Esophagus squamous epithelium (tissue), 5 donors: ENCODE measurements at places on chromosomes 4 and X. TPM values are rescaled to one million over a fixed set of nuclear protein-coding genes. Genes with fewer than 3 reads are reported as not detected.

- no peak for DNase-seq
- H3K27me3 ChIP-seq, result no peaks in the 10 kb centered on the region
- no peak overlapping the region for H3K4me3 ChIP-seq
- no peaks in the 10 kb centered on the region for H3K4me1 ChIP-seq
- H3K36me3 ChIP-seq, result no peaks in the 10 kb centered on the region
Measured at GRCh38 chrX:68754406-68754805, 74.4 kb upstream of the EFNB1 start.

The DCLK2 gene
- total RNA-seq, result 0.61 TPM

GRCh38 chr4:18880871-18881270 lies 859.3 kb upstream of the LCORL start:
- no peaks in the 10 kb centered on the region for H3K27me3 ChIP-seq
- H3K4me1 ChIP-seq, result no peaks in the 10 kb centered on the region
- no peaks in the 10 kb centered on the region for H3K36me3 ChIP-seq
- DNase-seq, result no peak
- H3K4me3 ChIP-seq, result no peak overlapping the region
- H3K27ac ChIP-seq, result no peak overlapping the region

DNA sequence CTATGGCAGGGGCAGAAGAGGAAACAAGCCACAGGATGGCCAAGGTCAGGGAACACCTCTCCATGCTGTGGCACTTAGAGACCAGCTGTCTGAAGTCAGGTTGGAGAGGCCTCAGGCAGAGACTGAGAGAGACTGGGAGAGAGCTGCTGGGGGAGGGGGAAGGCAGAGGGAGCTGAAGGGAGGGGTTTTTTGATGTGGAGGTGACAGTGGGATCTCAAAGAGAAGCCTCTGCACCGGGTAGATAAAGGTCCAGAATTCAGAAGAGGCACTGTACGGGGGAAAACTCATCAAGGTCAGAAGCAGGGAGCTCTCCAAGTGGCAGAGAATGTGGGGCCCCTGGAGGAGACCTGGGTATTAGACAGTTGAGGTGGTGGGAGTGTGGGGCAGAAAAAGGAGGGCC lies 41.6 kb upstream of the HMGB3 start:
- no peak overlapping the region for H3K27ac ChIP-seq
- H3K36me3 ChIP-seq, result no peaks in the 10 kb centered on the region
- no peak overlapping the region for H3K4me3 ChIP-seq

DNA sequence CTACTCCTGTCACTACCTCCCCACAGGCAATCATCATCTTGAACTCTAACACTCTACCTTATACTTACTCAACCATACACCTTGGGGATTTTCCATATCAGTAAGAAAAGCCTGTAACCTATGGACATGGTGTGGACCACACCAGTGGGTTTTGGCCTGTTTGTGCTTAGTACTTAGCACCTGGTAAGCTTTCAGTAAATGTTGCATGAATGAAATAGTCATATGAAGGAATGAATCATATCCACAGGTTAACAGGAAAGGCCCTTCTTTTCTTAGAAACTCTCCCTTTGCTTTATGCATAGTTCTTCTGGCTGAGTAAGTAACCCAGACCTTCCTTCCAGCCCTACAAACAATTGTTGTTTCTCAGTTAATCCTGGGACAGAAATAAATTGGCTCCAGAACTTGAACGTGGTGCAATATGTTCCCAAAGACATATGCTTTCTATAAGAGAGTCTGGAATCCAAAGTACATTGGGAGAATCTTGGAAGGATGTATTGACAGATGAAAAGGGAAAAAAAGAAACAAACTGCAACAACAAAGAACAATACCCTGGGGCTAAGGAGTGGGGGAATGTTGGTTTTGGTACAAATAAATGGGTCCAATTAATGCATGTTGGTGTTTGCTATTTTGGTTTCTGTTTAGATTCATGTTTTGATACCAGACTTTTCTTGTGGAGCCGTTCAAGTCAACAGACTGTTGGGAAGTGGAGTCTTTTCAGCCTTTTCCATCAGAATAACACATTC lies 27.8 kb downstream of the RASL11B start:
- no peaks in the 10 kb centered on the region for H3K27me3 ChIP-seq
- no peak for DNase-seq
- no peak overlapping the region for H3K4me3 ChIP-seq
- H3K27ac ChIP-seq, result no peak overlapping the region
- no peaks in the 10 kb centered on the region for H3K4me1 ChIP-seq

The DHX15 gene
- total RNA-seq, result 147 TPM

The PIM2 gene
- total RNA-seq, result 9.7 TPM

- H3K27me3 ChIP-seq, result no peaks in the 10 kb centered on the region
- peaks cover 4% of the 10 kb centered on the region for H3K4me1 ChIP-seq
- H3K36me3 ChIP-seq, result no peaks in the 10 kb centered on the region
- H3K27ac ChIP-seq, result no peak overlapping the region
- H3K4me3 ChIP-seq, result no peak overlapping the region
Measured at GRCh38 chr4:128573781-128574508, 235.6 kb upstream of the JADE1 start.

GRCh38 chr4:169184236-169184635 lies 86.5 kb downstream of the SH3RF1 start:
- peaks cover 18% of the 10 kb centered on the region for H3K4me1 ChIP-seq
- H3K4me3 ChIP-seq, result no peak overlapping the region
- no peak for DNase-seq
- H3K36me3 ChIP-seq, result no peaks in the 10 kb centered on the region
- H3K27me3 ChIP-seq, result no peaks in the 10 kb centered on the region

DNA sequence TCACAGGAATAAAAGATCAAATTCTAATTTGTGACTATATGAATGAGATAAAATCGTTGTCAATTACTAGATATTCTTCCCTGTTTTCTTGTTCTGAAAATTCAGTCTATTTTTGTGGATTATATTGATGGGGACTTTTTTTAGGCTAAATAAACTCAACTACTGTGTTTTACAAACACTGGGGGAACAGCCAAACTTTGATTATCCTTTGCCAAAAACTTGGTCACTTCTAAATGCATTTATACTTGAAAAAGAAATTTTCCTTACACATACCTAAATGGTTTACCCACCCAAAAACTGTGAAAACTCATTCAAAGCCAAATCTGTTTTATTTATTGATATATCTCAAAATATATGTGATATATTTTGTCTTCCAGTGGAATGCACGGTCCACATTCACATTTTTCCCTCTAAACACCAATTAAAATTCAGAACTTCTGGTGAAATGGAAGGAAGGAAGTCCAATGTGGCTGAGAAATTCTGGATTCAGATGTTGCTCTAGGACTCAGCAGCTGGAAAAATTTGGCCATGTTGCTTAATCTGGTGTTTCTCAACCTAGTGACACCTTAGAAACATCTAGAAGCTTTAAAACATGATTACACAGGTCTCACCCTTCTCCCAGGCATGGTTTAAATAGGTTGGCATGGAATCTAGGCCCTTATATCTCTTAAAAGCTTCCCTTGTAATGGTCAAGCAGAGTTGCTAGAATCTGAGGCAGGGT lies 28.6 kb upstream of the ARHGAP24 start:
- no peak overlapping the region for H3K27ac ChIP-seq
- H3K36me3 ChIP-seq, result no peaks in the 10 kb centered on the region
- no peak for DNase-seq
- H3K27me3 ChIP-seq, result no peaks in the 10 kb centered on the region
- no peaks in the 10 kb centered on the region for H3K4me1 ChIP-seq
- no peak overlapping the region for H3K4me3 ChIP-seq

- no peaks in the 10 kb centered on the region for H3K4me1 ChIP-seq
- no peaks in the 10 kb centered on the region for H3K27me3 ChIP-seq
- H3K27ac ChIP-seq, result no peak overlapping the region
- no peak overlapping the region for H3K4me3 ChIP-seq
Measured at GRCh38 chr4:189445613-189446012, 495.1 kb upstream of the FRG1 start.

The CITED1 gene
- total RNA-seq, result not detected

- H3K27me3 ChIP-seq, result no peaks in the 10 kb centered on the region
- no peaks in the 10 kb centered on the region for H3K4me1 ChIP-seq
- no peak overlapping the region for H3K27ac ChIP-seq
- H3K36me3 ChIP-seq, result no peaks in the 10 kb centered on the region
Measured at GRCh38 chrX:119218198-119218597, 17.9 kb upstream of the PGRMC1 start.

- no peak overlapping the region for H3K4me3 ChIP-seq
- H3K36me3 ChIP-seq, result no peaks in the 10 kb centered on the region
- no peaks in the 10 kb centered on the region for H3K4me1 ChIP-seq
- no peak overlapping the region for H3K27ac ChIP-seq
Measured at GRCh38 chrX:82648062-82648461, 860.0 kb upstream of the POU3F4 start.

- no peak overlapping the region for H3K4me3 ChIP-seq
- H3K36me3 ChIP-seq, result no peaks in the 10 kb centered on the region
- H3K27ac ChIP-seq, result no peak overlapping the region
- no peak for DNase-seq
- no peaks in the 10 kb centered on the region for H3K4me1 ChIP-seq
Measured at GRCh38 chr4:100839712-100840111, 321.9 kb upstream of the EMCN start.

The ELOVL6 gene
- 17.6 TPM for total RNA-seq

The GUCY2F gene
- not detected for total RNA-seq

DNA sequence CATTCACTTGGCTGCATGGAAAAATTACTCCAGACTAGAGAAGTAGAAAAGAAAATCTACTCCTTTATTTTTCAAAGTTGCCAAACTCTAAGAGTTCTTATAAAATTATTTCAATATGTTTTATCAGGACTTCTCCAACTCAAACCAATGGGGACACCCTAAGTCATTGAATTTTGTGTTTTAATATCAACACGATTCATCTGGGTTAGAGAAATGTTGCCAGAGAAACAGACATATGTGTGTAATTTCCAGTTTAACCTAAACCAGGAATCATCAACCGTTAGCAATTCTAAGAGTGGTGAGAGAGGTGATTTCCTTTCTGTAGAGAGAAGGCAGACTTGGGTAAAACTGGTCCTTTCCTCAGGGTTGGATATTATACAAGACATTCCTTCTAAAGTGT lies 291.8 kb downstream of the LDB2 start:
- no peaks in the 10 kb centered on the region for H3K36me3 ChIP-seq
- no peak for DNase-seq
- no peak overlapping the region for H3K4me3 ChIP-seq
- H3K27me3 ChIP-seq, result no peaks in the 10 kb centered on the region

The STAP1 gene
- not detected for total RNA-seq

DNA sequence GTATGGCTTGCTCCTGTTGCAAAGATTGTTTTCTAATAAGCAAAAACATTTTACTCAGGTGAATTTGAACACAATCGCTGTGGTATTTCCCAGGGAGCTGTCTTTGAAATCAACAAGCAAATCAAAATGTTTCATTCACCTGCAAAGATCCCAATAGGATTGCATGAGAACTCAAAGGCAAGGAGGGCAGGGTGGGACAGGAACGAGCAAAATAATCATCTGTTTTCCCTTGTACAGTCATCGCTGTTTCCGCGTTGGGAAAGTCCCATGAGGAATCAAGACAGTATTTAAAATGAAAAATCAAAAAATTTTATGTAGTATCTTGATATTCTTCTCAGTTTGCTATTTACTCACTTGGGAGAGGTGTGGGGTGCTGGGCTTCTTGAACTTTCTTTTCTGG lies 198.8 kb downstream of the STIM2 start:
- H3K36me3 ChIP-seq, result no peaks in the 10 kb centered on the region
- H3K4me3 ChIP-seq, result no peak overlapping the region
- no peak overlapping the region for H3K27ac ChIP-seq
- peaks cover 4% of the 10 kb centered on the region for H3K27me3 ChIP-seq

GRCh38 chrX:150984169-150984824 lies 1.2 kb downstream of the HMGB3 start:
- no peaks in the 10 kb centered on the region for H3K36me3 ChIP-seq
- H3K4me3 ChIP-seq, result peak overlapping the region; percentile 37
- no peak for DNase-seq
- H3K27ac ChIP-seq, result no peak overlapping the region

The NXF2B gene
- not detected for total RNA-seq

The GAGE12F gene
- not detected for total RNA-seq

The CENPC gene
- 30.1 TPM for total RNA-seq

- no peak overlapping the region for H3K4me3 ChIP-seq
- DNase-seq, result no peak
- H3K27me3 ChIP-seq, result no peaks in the 10 kb centered on the region
- H3K27ac ChIP-seq, result no peak overlapping the region
Measured at GRCh38 chr4:114393295-114394038, 205.1 kb upstream of the UGT8 start.

The SH3RF1 gene
- 3.9 TPM for total RNA-seq

DNA sequence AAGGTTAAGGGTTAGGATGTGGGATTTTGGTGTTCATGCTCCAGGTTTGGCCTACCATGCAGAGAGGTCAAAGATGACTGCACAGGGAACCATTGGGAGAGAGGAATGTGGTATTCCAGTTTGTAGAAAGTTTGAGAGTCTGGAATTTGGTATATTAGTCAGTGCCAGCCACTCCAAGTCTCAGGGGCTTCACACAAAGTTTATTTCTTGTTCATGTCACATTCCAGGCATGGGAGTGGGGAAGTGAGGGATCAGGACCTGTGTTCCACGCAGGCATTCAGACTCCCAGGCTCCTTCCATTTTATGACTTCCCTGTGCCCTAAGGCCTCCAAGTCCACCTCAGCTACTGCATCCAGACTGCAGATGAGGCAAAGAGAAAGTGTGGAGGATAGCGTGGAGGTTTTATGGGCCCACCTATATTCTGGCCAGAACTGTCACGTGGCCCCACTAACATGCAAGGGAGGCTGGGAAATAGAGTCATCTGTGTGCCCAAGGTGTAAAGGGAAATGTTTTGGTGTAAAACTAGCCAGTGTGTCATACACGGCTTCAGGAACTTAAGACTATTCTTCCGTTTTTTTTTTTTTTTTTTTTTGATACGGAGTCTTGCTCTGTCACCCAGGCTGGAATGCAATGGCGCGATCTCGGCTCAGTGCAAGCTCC lies 140.6 kb upstream of the SCML1 start:
- H3K4me3 ChIP-seq, result no peak overlapping the region
- H3K27ac ChIP-seq, result peak overlapping the region; percentile 52
- DNase-seq, result no peak
- no peaks in the 10 kb centered on the region for H3K27me3 ChIP-seq
- H3K4me1 ChIP-seq, result peaks cover 25% of the 10 kb centered on the region

DNA sequence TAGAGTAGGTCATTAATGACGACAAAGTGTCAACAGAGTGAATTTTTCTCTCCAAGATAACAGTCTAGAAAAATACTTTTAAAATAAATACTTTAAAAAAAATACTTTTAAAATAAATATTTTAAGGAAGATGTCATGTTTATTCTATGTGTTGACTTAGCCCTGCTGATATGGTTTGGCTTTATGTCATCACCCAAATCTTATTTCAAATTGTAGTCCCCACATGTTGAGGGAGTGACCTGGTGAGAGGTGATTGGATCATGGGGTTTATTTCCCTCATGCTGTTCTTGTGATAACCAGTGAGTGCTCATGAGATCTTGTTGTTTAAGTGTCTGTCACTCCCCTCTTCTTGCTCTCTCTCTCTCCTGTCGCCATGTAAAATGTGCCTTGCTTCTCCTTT lies 754.9 kb upstream of the SLIT2 start:
- H3K27ac ChIP-seq, result no peak overlapping the region
- no peaks in the 10 kb centered on the region for H3K4me1 ChIP-seq
- H3K36me3 ChIP-seq, result no peaks in the 10 kb centered on the region
- no peak overlapping the region for H3K4me3 ChIP-seq
- no peaks in the 10 kb centered on the region for H3K27me3 ChIP-seq
- no peak for DNase-seq
